Tibial nerve (tissue), 4 donors: ENCODE measurements at places on chromosomes 12 and 14. TPM values are rescaled to one million over a fixed set of nuclear protein-coding genes. Genes with fewer than 3 reads are reported as not detected.

Gene CLEC4C
- total RNA-seq = not detected

Gene CISTR
- not detected for total RNA-seq

Gene WNT1
- total RNA-seq = not detected

DNA sequence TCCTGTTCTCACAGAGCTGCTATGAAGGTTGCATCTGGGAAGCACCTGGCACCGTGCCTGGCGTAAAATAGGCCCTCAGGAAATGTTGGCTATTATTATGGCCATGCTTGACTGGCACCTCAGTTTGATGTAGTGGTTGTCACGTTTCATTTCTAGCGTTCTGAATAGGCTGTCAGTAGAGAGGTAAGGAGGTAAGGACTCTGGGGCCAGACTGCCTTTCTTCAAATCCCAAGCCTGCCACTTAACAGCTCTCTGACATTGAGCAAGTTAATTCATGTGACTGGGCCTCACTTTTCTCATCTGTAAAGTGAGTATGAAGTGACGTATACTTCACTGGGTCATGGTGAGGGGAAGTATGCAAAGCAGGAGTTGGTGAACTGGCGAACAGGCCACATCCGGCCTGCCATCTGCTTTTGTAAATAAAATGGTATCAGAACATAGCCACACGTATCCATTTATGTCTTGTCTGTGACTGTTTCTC, 196.2 kb downstream of the CACNA1C start:
- H3K4me1 ChIP-seq = no peaks in the 10 kb centered on the region
- no peak for DNase-seq
- H3K4me3 ChIP-seq = no peak overlapping the region
